ENCODE measurements at places on chromosomes 11 and 22.
A peak's percentile ranks its signal among the peaks of the same experiment; 100 is the strongest.

- DNase-seq = no peak
Observed at GRCh38 chr11:92277871-92278270, 53.3 kb downstream of the FAT3 start.

DNA sequence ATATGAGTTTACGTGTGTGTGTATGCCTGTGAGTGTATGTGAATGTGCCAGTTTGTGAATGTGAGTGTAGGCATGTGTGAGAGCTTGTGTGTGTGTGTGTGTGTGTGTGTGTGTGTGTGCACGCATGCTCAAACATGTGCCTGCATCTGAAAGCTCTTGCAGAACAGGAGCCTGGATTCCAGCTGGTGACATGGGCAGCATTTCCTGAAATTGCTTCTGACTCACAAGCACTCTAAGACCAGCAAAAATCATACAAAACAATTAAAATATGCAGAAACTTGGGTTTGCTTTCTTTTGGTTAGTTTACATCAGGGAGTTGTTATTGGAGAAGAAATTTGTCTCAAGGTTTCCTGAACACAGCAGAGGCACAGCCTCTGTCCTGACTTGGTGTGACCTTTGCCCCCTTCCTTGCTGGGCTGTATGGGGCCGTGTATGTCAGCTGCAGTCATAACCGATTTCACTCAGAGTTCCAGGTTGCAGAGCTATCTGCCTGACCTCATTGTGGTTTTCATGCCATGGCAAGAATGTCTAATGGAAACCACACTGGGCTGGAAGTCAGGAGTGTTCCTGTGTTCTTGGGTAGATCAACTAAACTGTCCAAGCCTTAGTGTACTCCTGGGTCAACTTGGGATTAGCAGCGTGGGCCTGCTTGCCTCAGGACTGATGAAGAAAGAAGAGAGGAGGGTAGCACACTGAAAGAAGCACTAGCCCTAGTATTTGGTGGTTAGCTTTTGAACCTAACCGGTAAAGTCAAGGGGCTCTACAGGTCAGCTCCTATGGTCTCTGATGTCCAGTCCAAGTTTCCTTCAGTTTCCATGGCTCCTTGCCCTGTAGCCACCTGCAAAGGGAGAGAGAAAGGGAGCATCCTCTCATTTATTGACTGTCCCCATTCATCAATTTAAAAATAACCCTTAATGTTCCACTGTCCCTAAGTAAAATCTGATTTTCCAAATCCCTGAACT, 143.7 kb downstream of the SNX19 start:
- DNase-seq = peak; percentile 40

DNA sequence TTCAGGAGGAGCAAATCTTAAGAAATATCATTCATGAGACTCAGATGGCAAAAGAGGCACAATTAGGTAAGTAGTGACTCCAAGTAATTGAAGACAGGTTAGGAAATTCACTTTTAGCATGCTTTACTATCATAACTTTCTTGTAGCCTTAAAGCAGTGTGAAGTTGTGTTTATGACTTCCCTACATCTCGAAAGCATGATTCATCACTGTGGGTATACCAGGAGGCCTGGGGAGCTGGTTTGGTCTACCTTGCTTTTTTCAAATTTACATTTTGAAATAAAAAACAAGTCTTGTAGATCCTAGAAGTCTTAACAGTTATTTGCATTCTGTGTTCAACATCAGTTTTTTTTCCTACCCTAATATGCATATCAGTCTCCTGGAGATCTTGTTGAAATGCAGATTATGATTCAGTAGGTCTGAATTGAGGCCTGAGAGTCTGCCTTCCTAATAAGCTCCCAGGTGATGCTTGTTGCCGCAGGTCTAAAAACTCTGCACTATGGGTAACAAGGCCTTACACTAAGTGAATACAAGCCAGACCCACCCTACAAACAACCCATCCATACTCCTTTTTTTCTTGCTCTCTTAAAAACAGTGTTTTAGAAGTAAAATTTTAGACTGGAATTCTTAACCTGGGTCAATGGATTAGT, 41.4 kb downstream of the TTC17 start:
- DNase-seq = no peak

- DNase-seq = no peak
Observed at GRCh38 chr11:64770120-64770519, 8.2 kb downstream of the SF1 start.

DNA sequence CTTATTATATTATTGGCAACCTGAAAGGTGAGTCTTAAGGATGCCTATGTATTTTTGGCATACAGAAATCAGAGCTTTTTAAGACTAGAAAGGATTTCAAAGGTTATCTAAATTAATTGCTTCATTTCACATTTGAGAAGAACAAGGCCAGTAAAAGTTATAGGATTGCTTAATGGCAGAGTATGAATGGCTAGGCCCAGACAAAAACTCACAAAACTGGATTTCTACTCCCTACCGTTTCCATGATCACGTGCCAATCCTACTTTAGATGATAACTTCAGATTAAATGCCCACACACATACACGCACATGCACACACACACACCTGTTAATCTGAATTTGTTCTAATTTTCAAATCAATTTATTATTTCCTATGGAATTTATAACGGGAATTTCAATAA, 1.8 kb upstream of the PDE3B start:
- DNase-seq = no peak

- peak; percentile 47 for DNase-seq
Observed at GRCh38 chr11:122215244-122215992, 99.4 kb upstream of the BLID start.

DNA sequence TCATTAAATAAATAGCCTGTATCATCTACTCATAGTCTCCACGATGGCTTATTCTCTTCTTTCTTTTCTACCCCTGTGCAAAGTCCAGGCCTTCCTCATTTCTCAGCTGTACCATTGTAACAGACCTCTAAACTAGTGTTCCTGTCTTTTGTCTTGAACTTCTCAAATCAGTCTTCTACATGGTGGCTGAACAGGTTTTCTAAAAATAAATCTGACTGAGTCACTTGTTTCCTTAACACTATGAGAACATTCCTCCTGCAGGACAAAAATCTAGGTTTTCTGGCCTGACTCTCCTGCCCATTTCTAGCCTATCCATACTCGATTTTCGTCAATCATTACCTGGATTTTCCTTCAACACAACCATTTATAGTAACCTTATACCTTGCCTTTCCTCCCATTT, 1080.8 kb upstream of the TENM4 start:
- DNase-seq = no peak

- no peak for DNase-seq
Observed at GRCh38 chr11:17063171-17064002, 14.1 kb downstream of the RPS13 start.

DNA sequence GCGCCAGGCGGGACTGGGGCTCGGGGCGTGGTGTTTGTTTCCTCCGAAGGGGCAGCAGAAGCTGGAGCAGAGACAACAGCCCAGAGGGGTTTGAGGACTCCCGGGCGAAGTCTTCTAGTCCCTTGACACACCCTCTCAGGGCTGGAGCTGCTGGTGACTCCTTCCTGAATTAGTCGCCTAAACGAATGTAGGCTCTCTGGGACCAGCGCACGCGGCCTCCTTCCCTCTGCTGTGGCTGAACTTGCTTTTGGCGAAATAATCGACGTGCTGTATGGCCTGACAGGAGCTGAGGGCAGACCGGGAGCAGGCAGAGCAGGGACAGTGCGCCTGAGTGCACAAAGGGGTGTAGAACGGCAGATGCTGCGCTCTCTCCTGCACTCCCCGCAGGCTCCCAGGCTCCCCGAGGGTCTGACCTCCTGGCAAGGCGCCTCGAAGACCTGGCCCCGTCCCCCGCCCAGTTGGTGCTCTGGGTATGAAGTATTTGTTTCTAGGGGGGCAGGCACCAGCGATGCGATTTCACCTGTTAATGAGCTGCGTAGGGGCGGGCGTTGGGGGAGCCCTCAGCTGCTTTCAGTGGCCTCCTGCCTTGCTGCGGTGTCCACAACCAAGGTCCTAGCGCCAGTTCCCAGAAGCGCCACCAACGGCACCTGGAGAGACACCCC, 5.3 kb downstream of the SLC17A6 start:
- no peak for DNase-seq

DNA sequence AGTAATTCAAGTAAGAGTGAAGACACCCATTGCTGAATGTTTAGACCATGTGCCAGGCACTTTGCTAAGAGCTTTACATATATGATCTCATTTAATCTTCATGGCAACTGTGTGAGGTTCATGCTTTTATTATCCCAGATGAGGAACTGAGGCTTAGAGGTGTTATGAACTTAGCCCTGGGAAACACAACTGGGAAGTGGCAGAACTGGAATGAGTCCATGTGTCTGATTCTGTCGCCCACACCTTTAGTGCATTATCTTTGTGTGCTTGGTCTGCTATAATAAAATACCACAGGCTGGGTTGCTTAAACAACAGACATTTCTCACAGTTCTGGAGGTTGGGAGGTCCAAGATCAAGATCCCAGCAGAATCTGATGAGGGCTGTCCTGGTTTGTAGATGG, 108.7 kb upstream of the PLET1 start:
- no peak for DNase-seq

GRCh38 chr22:27775758-27776649, 25.6 kb downstream of the MN1 start:
- DNase-seq = no peak

DNA sequence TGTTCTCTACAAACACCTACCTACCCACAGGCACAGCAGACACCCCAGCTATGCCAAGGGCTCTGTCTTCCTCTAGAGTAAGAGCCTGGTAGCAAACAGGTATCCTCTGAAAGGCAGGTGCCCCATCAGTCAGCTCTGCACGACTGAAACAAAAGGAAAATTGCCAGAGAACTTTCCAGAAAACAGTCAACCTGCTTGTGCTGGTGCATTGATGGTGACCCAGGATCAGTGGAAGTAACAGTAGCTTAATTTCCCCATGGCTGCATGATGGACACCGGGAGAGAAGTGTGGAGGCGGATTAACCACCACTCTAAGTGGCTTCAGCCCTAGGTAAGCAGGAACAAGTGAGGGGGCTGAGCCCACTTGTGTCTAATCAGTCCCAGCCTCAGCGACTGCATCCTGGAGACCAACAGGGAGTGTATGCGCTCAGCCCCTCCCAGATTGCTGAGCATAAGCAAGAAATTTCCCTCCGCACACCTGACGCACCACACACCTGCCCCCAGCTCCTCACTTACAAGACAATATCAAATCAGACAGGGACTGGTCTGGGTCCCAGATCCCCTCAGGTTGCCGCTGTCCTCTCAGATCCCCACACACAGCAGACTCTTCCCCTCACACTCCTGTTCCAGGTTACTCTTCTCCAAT, 70.7 kb upstream of the IGLL5 start:
- DNase-seq = no peak

DNA sequence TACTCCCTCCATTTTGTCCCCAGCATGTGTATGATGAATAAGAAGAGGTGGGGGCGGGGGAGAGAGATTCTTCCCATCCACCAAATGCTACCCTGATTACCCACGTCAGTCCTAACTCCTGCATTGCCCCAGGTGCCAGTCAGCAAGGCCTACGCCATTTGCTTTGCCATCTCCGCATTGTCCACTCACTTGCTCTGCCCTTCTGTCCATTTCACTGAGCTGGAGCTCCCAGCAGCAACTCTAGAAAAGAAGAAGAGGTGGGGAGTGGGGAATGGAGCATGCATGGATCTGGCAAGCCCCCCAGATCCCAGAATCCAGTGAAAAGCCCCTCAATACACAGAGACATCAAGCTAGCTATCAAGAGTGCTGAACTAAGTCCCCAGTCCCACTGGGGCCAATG, 19.0 kb downstream of the WT1 start:
- no peak for DNase-seq

GRCh38 chr11:61056571-61056970, 45.7 kb upstream of the CD5 start:
- DNase-seq = no peak

GRCh38 chr11:110966131-110966530, 253.9 kb upstream of the ARHGAP20 start:
- DNase-seq = no peak

DNA sequence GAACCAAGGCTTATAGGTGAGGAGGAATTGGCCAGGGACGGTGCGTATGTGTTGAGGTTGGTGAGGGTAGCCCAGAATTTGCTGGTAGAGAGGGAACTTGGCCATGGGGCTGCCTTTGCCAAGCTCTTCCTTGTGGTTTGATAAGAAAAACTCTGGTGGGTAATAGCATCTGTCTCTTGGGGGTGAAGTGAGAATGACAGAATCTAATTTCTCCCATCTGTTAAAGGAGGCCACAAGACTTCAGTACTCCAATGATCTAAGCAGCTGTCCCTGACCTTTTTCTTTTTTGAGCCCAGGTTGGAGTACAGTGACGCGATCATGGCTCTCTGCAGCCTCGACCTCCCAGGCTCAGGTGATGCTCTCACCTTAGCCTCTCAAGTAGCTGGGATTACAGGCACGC, 36.0 kb upstream of the PICK1 start:
- DNase-seq = no peak

- no peak for DNase-seq
Observed at GRCh38 chr11:86072211-86072610, 3.3 kb upstream of the PICALM start.

DNA sequence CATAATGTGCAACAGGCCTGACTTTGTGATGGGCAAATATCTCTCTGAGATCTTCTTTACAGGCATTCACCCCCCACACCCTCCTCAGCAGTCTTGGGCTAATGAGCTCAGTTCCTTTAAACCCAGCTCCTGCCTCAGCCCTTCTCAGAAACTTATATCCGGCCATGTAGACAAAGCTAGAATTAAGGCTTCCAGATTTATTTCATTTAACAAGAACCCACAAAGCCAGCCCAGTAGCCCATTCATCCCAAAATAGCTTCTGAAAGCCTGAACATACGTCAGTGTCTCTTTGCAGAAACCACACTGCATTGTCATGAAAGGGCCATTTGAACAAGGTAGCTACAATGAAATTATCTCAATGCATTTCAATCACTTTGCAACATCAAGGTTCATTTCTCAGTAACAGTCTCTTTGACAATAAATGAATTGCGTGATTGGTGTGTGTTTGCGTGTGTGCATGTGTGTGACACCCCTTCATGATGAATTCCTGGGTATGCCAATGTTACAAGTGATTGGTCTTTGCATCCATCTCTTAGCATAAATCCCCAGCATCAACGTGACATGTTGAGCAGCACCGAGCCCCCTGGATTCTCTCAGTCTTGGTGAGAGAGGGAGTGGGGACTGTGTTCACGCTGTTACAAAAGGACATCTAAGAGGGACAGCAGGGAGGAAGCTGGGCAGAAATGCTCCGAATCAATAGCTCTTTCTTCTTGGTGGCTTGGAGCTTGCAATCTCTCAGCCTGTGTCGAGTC, 299.6 kb downstream of the KIRREL3 start:
- DNase-seq = peak; percentile 63

- no peak for DNase-seq
Observed at GRCh38 chr22:44538518-44539315, 40.7 kb upstream of the RTL6 start.

All from skin of body (tissue), 3 donors.